ENCODE measurements at places on chromosomes 3 and 15.

GRCh38 chr3:99971761-99972160 lies 142.5 kb downstream of the FILIP1L start:
- DNase-seq = no peak

- DNase-seq = no peak
Observed at GRCh38 chr15:101620671-101621070, 31.5 kb downstream of the TM2D3 start.

GRCh38 chr3:128012050-128012449 lies 40.2 kb upstream of the SEC61A1 start:
- DNase-seq = no peak

GRCh38 chr3:169145540-169146178 lies 517.9 kb downstream of the MECOM start:
- DNase-seq = no peak

DNA sequence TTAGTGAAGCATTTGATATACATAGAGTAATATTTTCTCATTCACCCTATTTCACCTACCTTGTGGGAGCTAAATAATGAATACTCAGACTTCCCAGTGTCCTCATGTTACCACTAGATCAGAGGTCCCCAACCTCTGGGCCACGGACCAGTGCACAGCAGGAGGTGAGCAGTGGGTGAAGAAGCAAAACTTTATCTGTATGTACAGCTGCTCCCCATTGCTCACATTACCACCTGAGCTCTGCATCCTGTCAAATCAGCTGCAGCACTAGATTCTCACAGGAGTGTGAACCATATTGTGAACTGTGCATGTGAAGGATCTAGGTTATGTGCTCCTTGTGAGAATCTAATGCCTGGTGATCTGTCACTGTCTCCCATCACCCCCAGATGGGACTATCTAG lies 79.4 kb downstream of the RETNLB start:
- DNase-seq = no peak

GRCh38 chr15:70933411-70933810 lies 40.8 kb downstream of the LRRC49 start:
- no peak for DNase-seq

- no peak for DNase-seq
Observed at GRCh38 chr3:171846597-171846996, 3.4 kb downstream of the TMEM212 start.

- DNase-seq = no peak
Observed at GRCh38 chr3:88147261-88147660, 2.5 kb upstream of the C3orf38 start.

GRCh38 chr3:106534206-106534605 lies 665.4 kb upstream of the CBLB start:
- no peak for DNase-seq

GRCh38 chr15:85027033-85027380 lies 45.4 kb downstream of the PDE8A start:
- DNase-seq = no peak

DNA sequence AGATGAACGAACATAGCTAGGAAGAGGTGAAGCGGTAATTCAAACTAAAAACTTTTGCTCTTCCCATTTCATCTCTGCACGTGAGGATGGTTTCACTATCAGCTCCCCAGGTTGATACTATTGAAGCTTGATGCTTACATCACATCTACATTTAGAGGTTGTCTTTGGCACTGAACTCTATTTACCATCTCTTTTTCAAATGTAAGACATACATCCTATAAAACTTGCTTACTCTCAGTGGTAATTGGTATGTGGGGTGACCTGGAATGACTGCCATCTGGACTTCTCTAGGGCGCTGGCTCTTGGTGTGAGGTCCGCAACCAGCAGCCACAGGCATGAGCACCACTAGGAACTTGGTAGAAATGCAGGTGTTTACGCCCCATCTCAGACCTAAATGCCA lies 118.1 kb downstream of the AKAP13 start:
- no peak for DNase-seq

DNA sequence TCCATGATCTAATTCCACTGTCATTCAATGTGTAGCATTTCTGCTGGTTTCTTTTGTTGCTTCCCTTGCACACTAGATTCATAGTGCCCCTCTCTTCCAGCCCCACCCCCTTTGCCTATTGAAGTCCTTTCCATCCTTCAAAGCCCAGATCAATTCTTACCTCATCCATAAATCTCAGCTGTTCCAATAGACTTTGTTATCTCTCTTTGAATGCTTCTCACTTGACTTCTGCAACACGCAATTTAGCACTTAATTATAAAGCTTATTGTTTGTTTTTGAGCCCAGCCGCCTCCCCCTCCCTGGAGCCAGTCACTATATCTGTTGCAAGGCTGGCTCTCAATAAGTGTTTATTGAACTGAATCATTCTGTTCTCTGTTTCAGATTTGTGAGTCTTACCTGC lies 174.6 kb upstream of the TBL1XR1 start:
- no peak for DNase-seq

DNA sequence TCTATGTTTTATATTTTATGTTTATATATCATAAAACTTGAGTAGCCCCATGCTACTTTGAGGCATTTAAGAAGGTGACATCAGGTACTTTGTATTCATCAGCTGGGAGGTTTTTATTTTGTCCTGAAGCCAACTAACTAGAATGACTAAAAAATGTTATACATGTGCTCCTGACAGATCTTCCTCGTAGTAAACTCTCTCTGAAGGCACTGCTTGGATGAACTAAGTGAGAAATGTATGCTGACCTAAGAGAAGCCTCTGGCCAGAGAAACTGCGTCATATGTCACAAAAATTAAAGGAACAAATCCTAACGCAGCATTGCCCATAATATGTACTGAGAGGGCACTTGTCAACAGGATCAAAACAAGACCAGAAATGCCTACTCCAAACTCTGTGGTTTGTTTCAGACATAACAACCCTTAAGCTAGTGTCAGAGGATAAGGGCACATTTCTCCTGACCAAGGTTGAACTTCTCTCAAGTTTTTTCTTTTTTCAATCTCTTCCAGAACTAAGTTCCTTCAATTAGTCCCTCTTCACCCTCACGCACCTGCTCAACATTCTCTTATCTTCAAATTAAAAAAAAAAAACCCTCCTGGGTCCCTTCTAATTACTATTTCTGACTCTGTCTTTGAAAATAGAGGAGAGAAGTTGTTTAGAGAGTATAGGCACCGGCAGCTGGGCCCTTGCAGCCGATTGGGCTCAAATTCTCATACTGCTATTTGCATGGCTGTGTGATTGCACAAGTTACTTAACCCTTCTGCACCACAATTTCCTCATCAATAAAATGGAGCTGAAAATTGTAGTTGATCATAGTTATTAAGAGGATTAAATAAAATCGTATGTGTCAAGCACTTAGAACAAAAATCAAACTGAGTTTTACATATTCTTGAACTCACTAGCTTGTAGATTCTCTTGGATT lies 159.0 kb downstream of the FRMD5 start:
- no peak for DNase-seq

DNA sequence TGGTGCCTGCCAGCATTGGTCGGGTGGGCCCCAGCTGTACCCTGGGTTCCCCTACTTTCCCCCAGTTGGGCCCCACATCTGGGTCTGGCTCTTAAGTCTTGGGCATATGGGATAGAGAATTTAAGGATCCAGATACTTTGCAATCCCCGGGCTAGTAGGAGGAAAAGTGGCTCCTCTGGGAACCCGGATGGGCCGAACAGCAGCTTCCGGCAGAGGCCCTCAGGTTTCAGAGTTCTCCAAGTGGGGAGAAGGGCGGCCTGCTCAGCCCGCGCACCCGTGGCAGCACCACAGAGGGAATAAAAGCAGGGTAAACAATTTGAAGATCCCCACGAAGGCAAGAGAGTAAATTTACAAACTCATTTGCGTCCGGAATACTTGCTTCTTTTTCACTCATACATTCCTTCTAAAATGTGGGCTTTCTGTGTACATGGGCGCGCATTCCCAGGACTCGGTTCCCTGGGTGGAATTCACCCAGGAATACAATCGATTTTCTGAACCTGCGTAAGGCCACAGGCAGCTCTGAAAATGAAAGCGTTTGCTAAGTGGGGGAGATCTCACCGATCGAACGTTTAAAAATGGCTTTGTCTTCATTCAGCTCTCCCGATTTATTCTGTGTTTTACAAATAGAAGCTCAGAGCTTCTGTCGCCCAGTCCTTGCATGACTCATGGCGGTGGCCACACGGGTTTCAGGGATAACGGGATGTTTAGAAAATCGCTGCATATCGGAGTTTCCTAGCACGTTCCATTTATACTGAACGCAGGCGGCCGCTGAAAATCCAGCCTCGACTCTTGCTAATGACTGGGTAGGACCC lies 74.0 kb upstream of the POLG start:
- no peak for DNase-seq

GRCh38 chr15:67977414-67978089 lies 76.6 kb upstream of the PIAS1 start:
- no peak for DNase-seq

DNA sequence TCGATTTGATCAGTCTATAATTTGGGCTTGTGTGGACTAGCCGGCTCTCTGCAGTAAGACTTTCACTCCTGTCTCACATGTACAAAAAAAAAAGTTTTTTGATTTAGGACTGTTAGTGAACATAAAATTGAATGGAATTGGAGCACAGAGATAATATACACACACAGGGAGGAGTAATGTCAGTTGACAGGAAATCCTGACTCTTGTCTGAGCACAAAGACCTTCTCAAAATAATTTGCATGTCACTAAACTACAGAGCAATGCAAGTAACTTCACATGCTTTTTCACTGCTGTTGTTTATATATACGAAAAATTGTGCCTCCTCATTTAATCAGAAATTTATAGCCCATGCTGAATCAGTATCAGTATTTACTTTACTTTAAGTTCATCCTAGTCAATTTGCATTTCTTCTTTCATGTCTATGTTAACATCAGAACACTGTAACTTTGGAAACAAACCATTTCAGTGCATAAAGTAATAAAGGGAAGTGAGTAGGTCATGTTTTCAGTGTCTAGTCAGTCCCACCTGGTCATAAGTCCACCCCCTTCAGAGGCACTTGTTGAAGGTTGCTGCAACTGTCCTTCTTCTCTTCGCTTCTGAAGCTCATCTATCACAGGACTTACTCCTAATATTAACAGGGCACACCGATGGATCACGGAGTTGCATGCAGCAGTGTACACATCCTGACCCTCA lies 115.8 kb downstream of the FBXL22 start:
- no peak for DNase-seq

DNA sequence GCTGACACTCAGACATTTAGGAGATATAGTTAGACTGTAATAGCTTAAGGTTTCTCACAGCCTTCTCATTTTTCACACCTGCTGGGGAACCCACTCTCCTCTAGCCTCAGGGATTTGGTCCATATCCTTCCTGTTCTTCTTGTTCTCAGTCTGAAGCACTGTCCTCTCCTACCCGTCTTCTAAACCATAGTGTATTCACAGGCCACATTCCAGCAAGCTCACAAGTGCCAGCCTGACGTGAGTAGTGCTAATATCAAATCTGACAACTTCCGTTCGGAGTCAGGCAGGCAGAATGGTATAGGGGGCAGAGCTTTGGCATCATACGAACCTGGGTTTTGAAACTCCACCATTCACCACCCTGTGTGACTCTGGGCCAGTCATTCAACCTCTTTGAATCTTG lies 6.9 kb upstream of the CA12 start:
- no peak for DNase-seq

DNA sequence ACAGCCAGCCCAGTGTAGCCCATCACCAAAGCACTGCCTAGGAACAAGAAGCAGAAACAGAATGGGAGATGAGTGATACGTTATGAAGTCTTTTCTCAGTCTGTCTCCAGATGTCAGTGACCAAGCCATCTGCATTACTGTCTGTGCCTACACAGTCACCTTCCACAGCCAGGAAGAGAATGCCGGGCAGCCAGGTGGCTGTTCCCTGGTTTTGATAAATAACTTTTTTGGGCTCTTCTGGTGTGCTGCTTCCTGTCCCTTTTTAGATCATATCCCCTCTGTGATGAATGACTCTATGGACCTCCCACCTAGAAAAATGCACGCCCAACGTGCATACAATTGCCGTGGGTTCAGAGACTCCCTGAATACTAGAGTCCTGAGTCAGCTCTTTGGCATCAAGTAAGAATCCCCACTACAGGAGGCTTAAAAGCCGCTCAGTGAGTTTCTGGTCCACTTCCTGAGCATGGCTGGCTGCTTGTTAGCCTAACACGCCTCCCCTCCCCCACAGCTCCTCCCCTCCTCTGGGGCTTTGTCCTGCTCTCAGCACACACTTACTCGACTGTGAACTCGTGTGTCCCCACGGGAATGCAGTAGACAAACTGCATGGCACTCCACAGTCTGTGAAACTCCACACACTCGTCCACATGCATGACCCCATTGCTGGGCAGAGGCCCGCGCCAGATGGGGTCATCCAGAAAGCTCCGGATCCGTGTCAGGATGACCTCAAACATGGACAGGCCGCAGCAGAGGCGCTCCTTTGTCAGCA lies 34.7 kb downstream of the NIPA2 start:
- no peak for DNase-seq

- no peak for DNase-seq
Observed at GRCh38 chr3:14118400-14119381, 6.0 kb downstream of the CHCHD4 start.

GRCh38 chr3:122921791-122922651 lies 105.5 kb downstream of the SEMA5B start:
- DNase-seq = no peak

DNA sequence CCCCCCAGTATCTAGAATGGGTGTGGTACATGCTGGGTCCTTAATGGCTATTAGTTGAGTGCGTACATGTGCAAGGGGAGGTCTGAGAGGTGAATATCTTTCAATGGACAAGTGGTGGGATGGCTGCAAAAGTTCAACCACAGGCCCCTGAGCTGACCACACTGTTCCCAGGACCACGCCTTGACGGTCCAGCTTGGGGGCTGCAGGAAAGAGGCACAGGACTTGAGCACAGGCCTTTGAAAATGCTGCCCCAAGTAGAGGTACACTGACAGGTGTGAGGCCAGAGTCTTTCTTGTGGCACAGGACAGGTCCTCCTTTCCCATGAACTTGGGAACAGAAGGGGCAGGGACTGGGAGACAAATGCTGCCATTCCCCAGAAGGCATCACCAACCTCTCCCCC lies 24.0 kb downstream of the AMOTL2 start:
- no peak for DNase-seq

DNA sequence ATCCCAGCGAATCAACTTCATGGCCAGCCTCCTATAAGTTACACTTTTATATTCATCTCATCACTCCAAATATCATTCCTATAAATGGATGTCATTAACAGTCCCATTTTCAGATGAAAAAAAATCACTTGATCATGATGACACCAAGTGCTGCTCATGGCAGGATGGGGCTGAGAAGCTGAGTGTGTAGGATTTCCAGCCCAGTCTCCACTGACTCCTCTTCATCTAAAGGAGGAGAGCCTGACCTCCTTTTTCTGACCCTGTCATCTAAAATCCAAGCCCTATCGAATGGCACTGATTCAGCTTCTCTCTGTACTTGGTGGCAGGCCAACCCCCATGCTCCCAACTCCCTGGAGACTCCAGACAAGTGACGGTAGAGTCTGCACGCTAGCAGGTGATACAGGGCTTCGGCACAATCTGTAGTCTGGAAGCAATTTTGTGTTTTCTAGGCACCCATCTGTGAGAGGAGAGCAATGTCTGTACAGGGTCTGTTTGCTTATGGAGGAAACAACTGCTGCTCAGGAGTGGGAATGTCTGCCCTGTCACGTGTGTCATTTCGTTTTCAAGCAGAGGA lies 103.2 kb downstream of the EPHB1 start:
- no peak for DNase-seq
